ENCODE measurements at places on chromosomes 3 and 15.

DNA sequence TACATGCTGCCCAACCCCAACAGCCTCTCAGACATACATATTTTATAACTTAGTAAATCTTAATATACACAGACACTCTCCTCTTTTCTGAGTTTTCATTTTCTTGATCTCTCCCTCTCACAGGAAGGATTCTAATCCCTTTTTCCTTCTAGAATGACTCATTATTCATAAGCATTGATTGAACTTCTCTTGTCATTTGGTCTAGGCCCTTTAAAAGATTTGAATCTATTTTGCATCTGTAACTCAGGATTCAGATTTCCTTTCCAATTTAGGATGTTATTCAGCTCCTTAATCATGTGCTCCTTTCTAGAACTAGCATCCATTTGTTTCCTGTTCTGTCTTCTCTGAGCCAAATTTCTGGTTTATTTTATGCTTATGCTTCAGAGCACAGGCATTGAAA is 624.5 kb upstream of the SGO1 start:
- DNase-seq, result no peak

DNA sequence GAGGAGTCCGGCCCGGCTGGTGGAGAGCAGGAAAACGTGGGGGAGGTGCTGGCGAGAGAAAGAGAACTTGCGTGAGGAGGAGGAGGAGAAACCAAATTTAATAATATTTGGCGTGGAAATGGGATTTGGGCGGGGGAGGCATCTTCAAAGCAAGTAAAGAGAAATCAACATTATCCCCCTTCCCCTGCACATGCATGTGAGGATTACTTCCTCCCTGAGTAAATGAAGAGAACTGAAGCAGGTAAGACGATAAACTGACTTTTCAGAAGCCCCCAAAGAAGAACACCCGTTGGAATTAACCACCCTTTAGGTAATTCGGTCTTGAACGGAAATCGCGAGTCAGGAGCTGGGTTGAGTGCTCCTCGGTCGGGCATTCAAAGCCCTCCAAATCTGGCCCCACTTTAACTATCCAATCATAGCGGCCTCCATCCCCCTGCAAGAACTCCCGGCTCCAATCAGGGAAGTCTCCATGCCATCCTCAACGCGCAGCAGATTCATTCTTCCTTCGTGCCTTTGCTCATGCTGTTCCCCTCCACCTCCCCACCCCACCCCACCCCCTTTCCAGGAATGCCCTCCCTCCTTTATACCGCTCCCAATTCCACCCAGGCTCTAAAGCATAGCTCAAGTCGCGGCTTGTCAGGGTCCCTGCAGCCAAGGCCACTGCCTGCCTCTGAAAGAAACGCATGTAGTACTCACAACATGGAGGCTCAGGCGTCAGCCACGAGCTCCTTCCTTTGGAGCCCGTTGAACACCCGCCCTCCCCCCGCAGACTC is 545 bp upstream of the RFX7 start:
- peak; percentile 82 for DNase-seq

GRCh38 chr3:156751461-156752025 is 74.6 kb upstream of the LEKR1 start:
- DNase-seq, result no peak

DNA sequence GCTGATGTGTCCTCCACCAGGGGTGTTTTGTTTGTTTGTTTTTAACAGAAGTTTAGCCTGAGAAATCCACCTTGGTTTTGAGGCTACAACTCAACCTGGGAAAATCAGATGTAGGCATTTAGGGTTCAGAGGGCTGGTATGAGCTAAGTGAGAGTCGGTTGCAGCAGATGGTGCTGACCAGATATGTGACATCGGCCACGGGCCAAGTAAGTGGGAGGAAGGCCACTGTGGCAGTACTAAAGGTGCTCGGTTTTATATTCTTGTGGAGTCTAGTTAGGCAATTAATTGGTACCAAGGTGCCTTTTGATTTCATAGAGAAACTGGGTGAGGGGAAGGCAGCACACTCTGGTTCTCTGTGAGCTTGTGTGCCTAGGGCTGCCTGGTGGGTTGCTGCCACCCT is 10.5 kb downstream of the MTMR14 start:
- DNase-seq, result no peak

DNA sequence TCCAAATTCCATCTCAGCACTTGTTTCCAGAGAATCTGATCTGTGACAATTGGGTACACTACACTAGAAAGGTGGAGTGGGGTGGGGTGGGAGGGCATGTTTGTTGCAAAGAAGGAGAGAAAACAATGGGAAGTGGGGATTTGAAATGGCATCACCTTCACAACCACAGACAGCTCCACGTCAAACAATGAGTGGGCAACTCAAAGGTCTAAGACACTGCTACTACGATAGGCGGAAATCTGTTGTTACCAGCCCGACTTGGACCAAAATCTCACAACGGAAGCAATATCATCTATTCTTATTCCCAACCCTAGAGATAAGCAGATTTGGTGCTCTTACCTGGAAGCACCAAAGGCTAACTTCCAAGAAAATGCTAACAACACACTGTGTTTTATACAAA is 3.3 kb downstream of the CYP19A1 start:
- DNase-seq, result no peak

- DNase-seq, result no peak
These were observed 186.3 kb upstream of the GPR149 start for GRCh38 chr3:154616298-154616697.

DNA sequence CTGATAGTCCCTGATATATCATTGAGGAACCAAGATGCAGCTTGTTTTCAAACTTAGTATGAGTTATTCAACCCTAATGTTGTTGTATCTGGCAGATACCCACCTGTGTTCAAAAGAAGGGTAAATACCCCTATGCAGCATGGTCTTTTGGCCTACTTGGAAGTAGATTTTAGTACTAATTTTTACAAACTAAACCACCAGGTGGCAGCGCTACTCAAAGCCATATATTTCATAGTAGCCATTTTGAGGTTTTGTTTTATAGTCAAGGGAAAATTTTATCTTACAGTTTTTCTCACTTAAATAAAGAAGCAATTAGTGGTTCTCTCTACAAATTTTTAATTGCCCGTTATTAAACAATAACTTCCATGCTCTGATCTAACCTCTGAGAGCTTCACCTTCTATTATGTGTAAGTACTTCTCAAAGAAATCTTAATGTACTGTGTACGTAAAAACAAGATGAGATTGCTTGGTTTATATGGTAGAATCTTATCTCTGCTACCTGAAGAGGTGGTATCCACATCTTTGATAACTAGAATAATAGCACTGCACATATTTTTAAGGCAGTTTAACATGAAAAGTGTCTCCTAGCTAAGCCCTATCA is 31.5 kb upstream of the MLF1 start:
- peak; percentile 77 for DNase-seq

GRCh38 chr3:177523872-177524438 is 326.7 kb upstream of the TBL1XR1 start:
- DNase-seq, result no peak

GRCh38 chr3:122322095-122323075 is 2.7 kb upstream of the CSTA start:
- no peak for DNase-seq

- no peak for DNase-seq
These were observed 269.2 kb downstream of the SQOR start for GRCh38 chr15:45904019-45904418.

GRCh38 chr3:101846709-101847108 is 2.6 kb upstream of the NFKBIZ start:
- DNase-seq, result no peak

- DNase-seq, result no peak
These were observed 8.5 kb downstream of the HTR3D start for GRCh38 chr3:184040010-184040409.

- no peak for DNase-seq
These were observed 151.3 kb downstream of the MFSD1 start for GRCh38 chr3:158953131-158953530.

GRCh38 chr15:77518458-77518857 is 97.8 kb downstream of the HMG20A start:
- no peak for DNase-seq

DNA sequence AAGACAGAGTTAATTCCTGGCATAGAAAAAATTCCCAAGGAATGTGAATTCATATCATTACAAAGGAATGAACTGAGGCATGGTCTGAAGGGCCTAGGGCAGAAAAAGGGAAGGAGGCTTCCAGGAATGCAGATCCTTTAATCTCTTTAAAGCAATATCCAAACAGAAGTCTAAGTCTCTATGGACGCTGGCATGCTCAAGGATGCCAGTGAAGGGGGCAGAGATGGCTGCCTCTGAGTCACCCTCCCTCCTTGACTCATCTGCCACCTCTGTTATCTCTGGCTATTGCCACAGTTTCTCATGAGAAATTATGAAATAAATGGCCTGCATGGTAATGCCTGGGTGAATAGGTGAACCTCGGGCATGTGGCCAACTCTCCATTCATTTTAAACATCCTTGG is 96.3 kb upstream of the BCL6 start:
- DNase-seq, result no peak

GRCh38 chr3:53134631-53135232 is 4.5 kb upstream of the RFT1 start:
- DNase-seq, result peak; percentile 60

GRCh38 chr3:71461114-71461513 is 122.4 kb downstream of the FOXP1 start:
- DNase-seq, result no peak

GRCh38 chr3:149532489-149533180 is 58.1 kb downstream of the TM4SF4 start:
- no peak for DNase-seq

DNA sequence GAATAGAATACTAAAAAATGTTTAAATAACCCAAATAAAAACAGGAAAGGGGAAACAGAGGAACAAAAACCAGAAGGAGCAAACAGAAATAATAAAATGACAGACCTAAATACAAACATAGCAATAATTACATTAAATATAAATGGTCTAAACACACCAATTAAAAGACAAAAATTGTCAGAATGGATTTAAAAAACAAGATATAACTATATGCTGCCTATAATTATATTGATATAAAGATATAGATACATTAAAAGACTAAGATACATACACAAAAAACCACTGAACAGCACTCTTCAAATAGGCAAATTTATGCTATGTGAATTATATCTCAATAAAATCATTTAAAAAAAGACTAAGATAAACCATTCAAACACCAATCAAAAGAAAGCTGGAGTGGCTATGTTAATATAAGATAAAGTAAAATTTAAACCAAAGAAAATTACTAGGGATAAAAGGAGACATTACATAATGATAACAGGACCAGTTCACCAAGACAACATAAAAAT is 168.9 kb downstream of the SMAD6 start:
- DNase-seq, result no peak

GRCh38 chr15:100821327-100821726 is 58.3 kb upstream of the ALDH1A3 start:
- DNase-seq, result no peak

DNA sequence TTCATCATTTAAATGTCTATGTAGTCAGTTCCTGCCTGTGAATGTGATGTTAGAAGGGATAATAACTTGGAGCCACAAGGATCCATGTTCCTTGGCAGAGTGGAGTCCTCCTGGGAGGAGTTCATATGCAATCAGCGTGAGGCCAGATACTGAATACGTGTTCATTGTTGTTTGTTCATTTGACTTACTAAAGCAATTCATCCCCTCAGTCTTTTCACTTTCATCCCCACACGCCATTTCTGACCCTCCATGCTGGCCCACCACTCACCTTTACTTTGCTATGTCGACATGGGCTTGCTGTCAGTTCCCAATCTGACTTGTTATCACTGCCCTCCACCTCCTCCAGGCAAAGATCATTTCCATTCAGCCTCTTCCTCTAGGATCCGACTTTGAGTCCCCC is 91.8 kb downstream of the SSR3 start:
- no peak for DNase-seq

DNA sequence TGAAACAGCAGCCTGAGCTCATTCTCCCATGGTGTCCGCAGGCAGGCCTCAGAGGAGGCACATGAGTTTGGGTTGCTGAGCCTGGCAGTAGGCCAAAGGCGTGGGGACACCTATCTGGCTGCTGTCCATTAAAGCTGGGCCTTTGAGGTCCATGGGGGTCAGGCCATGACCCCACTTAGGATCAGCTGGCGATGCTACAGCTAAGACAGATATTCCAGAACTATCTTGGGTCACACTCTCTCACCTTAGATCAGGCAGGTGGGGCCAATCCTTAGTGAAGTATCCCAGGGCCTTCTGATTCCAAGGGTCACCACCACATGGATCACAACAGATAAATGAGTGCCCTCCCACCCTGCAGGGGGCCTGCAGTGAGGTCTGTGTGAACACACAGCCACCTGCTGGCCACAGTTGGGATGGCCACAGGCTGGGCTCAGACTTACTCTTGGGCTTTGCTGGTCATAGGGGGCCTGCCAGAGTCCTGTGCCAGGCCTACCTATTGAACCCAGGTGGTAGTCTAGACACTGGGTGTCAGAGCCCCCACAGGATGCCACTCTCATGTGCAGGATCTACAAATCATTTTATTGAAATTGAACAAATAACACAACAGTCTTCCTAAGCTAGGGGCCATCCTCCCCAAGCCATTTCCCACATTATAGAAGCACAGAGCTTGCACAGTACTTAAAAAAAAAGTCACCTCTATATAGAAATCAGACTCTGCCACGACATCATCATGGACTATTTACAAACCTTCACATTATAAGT is 2.0 kb upstream of the HYAL2 start:
- DNase-seq, result peak; percentile 48

- peak; percentile 7 for DNase-seq
These were observed 122.3 kb upstream of the GPR149 start for GRCh38 chr3:154552338-154552737.

GRCh38 chr3:188361888-188362287 is 207.9 kb downstream of the LPP start:
- DNase-seq, result no peak

- no peak for DNase-seq
These were observed 140.4 kb downstream of the TBL1XR1 start for GRCh38 chr3:177056927-177057326.

DNA sequence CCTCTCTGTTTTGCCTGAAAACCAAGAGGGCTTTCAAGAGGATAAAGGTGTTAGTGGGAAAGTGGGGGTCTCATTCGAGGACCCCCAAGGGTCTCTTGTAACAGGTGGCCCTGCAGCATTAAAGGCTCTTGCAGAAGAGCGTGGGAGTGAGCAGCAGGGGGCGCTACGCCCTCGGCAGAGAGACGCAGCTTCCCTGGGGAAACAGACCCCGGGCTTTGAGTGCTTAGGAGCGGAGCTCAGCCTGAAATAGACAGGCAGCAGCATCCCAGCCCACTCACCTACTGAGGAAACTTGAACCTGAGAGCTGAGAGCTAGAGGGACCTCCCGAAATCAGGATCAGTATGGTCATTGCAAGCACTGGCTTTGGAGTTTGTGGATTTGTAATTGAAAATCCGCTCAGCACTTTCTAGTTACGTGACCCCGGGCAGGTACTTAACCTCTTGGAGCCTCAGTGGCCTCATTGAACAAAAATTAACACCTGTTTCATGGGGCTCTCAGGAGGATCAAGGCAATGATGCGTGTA is 25.7 kb downstream of the RPLP1 start:
- peak; percentile 44 for DNase-seq

- DNase-seq, result no peak
These were observed 41.0 kb upstream of the FRMD4B start for GRCh38 chr3:69426967-69427304.

GRCh38 chr15:90814191-90814821 is 54.1 kb upstream of the FURIN start:
- no peak for DNase-seq
